M059J (cell line): ENCODE measurements at places on chromosomes 2 and 18. TPM values are rescaled to one million over a fixed set of nuclear protein-coding genes. Genes with fewer than 3 reads are reported as not detected.

The LYPD6B gene
- 27.0 and 28.8 TPM in 2 replicates for total RNA-seq

The NEU4 gene
- total RNA-seq = not detected in 2 replicates

The VSNL1 gene
- total RNA-seq = 0.94 and 2.2 TPM in 2 replicates

The CSRNP3 gene
- 0.27 and 0.32 TPM in 2 replicates for total RNA-seq

The TMEM247 gene
- not detected in 2 replicates for total RNA-seq

The C2orf15 gene
- total RNA-seq = 0.39 and 1.4 TPM in 2 replicates

The SAG gene
- not detected in 2 replicates for total RNA-seq

The GPR35 gene
- total RNA-seq = 0.17 TPM in 1 of 2 replicates, not detected in the other

The ALPG gene
- not detected in 2 replicates for total RNA-seq

The DSG1 gene
- not detected in 2 replicates for total RNA-seq

The C1QL2 gene
- total RNA-seq = not detected in 2 replicates

The ESPNL gene
- not detected in 2 replicates for total RNA-seq
